Activated naive CD4-positive, alpha-beta T cell (primary cell): ENCODE measurements at places on chromosomes 3 and 15.

DNA sequence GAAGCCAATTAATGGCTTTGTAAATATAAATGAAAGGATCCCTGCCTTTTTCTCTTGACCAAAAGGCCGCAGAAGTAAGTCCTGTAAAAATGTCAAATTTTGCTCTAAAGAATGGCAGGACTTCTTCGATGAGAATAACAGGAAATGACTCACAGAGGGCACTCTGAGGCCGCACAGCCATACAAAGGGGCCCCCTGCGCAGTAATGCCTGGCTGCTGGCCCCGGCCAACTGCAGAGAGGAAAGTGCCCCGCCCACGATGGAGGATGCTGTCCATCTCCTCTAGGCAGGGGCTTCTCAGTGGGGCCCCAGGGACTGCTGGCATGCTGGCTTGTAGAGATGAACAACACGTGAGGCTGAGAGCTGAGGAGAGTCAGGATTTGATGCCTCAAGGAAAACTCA lies 18.1 kb upstream of the SCN10A start:
- DNase-seq, result no peak

- no peak for DNase-seq
These were observed 335.8 kb downstream of the MECOM start for GRCh38 chr3:169327546-169328356.

- no peak for DNase-seq
These were observed 151.4 kb downstream of the IGF1R start for GRCh38 chr15:98799461-98800390.

GRCh38 chr3:58350627-58351013 lies 17.9 kb downstream of the PXK start:
- no peak for DNase-seq

DNA sequence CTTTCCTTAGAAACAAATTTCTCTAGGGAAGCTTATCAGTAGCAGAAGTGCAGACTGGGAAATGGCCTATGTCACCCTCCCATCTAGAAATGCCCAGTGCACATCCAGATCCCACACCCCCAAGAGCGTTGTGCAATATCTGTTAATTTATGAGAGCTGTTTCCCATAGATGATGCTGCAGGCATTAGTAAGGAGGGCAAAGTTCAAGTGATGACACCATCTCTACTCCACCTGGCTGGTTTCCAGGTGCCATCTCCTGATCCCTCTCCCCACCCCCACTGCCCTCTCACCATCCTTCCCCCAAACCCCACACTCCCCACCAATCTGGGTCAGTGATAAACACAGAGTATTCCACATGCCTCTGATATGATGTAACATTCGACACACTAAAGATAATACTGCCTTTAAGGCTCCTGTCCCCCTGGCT lies 39.4 kb downstream of the AGTR1 start:
- DNase-seq, result no peak

DNA sequence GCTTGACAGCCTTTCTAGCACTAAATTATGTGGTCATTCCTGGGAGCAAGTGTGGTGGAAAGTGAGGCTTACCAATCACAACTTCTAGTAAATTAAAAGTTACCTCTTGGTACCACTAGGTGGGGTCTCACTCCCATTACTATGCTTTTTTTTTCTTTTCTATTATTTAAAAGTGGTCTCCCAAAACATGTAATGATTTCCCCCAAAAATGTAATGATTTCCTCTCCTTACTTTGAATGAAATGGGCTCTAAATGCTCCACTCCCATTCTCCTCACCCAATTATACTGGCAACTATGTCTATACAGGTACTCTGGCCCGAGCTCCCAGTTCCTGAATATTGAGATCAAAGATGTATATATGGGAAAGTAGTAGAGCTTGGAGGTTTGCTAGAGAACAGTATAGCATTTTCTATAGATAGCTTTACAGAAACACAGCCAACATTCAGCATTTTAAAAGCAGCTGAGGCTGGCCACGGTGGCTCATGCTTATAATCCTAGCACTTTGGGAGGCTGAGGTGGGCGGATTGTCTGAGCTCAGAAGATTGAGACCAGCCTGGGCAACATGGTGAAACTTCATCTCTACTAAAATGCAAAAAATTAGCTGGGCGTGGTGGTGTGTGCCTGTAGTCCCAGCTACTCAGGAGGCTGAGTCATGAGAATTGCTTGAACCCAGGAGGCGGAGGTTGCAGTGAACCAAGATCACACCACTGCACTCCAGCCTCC lies 70.9 kb downstream of the DCUN1D1 start:
- DNase-seq, result no peak

- no peak for DNase-seq
These were observed 4.0 kb downstream of the ANKDD1A start for GRCh38 chr15:64915518-64916227.

GRCh38 chr15:71114066-71114680 lies 1.1 kb upstream of the THSD4 start:
- no peak for DNase-seq

DNA sequence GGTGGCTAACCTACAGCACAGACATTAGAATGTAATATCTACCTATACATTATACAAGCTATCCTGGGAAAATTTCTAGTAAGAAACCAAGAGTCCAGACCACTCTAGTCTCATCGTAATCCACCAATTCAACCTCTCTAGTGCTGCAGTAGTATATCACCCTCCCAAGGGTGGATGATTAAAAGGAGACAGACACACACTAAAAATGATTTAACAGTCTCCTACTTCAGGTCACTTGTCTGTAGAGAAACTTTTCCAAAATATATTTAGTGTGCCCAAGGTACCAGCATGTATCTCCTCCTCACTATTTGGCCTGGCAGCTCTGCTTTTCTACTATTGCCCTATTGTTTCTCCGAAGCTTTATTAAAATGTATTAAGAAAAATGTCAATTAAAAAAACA lies 45.0 kb downstream of the ZBTB20 start:
- DNase-seq, result no peak

DNA sequence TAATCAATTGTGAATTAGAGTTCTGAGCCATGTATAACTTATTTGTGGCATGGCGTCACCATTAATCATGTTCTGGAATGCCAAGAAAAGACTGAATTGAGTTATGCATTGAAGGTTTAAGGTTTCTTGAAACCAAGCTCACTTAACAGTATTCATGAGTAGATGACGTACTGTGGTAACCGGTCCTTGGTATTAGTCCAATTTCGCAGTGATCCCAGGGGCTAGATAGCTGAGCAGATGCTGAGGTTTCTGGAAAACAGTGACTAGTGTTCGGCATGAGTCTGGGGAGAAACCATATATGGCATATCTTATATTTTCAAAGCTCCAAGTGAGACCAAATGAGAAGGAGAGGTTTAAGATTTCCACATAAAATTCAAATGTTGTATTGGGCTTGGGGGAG lies 218.3 kb upstream of the LYSMD4 start:
- no peak for DNase-seq

- DNase-seq, result no peak
These were observed 99.8 kb upstream of the NR2F2 start for GRCh38 chr15:96230526-96231181.

GRCh38 chr3:156553705-156554356 lies 1.1 kb downstream of the SSR3 start:
- no peak for DNase-seq

- no peak for DNase-seq
These were observed 6.1 kb upstream of the SYN2 start for GRCh38 chr3:11998092-11998491.

DNA sequence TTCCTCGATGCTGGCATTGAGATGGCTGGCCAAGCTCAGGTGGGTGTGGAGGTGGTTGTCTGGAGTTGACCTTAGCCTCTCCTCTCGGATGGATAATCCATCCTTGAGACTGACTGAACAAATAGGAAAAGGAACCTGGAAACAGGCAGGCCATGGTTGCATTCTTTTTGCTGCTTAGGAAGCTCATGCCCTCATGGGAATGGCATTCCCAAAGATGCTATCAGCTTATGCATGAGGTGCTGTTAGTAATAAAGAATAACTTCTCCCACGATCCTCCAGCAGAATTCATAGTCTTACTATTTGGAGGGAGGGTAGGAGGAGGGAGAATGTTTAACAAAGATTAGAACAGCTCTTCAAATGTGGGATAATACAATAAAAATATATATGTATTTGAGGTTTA lies 303.0 kb upstream of the TPM1 start:
- no peak for DNase-seq

- DNase-seq, result no peak
These were observed 37.6 kb downstream of the MTMR10 start for GRCh38 chr15:30953731-30954378.

GRCh38 chr15:100784493-100785180 lies 95.0 kb upstream of the ALDH1A3 start:
- DNase-seq, result no peak

DNA sequence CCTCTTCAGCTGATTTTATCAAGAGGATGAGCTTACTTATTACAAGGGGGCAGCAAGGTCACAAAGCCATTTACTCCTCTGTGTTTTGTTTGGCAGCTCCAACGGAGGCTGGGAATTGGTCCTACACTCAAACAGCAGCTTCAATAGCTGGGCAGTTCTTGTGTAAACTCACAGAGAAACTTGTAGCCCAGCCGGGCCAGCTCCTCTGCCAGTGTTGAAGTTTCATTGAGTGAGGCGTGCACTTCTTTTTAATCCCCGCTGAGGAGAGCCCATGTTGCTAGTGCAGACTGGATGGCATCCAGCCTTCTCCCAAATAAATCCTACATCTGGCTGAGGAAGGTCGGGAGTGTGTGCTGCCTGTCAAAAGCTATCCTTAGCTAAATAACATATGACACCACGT lies 59.5 kb downstream of the BFSP2 start:
- no peak for DNase-seq
